ENCODE measurements at places on chromosomes 5 and 9.
A peak's percentile ranks its signal among the peaks of the same experiment; 100 is the strongest.

DNA sequence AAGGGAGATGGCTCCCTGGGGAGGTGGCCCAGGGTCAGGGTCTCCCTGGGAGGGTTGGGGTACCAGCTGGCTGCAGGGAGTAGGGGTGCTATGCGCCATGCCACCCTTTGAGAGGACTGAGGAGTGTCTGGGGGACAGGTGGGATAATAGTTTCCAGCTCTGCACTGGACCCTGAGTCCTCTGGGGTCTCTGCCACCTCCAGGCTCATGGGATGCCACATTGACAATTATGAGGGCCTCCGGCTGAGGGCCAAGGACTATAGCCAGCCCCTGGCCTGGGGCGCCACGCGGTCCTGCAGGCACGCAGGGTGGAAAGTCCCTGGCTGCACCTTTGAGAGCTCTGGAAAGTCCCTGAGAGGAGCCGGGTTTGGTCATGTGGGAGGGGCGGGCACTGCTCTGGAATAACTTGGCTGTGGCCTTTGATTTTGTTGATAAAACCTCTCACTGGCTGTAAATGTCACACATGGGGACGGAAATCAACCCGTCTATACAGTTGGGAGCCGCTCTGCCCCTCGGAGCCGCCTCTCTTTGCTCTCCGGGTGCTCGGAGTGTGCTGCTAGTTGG lies 16.0 kb downstream of the TRAF2 start:
- DNase-seq: peak; percentile 78

GRCh38 chr9:68651280-68651893 lies 53.7 kb upstream of the PIP5K1B start:
- DNase-seq: no peak

DNA sequence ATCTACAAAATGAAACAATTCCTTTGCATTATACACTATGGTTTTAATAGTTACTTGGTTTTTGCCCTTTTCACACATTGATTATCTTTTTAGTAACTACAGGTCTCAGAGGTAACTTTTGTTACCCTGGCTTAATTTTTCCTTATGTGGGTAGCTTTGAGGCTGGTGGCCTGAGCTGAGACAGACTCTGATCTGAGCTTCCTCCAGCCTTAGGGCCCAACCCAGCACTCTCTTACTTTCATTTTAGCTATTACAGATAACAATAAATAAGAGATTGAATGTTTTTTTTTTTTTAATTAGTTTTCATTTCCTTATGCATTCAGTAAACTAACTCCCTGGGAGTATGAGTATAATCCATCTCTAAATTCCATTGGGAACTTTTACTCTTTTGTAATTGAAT lies 15.1 kb upstream of the OXCT1 start:
- no peak for DNase-seq

DNA sequence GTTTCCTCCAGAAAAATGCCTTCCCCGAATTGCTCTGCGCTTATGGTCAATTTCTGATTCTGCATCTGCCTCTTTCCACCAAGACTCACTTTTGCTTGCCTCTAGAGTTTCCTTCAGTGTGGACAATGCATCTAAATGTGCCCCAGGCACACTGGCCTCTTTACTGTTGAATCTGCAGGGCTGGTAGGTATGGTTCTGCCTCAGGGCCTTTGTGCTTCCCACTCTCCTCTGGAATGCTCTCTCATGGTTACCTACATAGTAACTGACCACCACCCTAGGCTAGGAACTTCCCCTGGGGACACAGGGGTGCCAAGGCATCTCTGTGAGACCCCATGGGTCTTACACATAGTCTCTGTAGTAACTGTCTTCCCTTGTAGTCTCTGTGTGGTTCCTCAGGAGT lies 1258.6 kb downstream of the CDH12 start:
- no peak for DNase-seq

- DNase-seq: no peak
Observed at GRCh38 chr9:92439921-92440750, 15.9 kb upstream of the OMD start.

All from stimulated activated naive CD8-positive, alpha-beta T cell treated with anti-CD3 and anti-CD28 coated beads, Interleukin-15, amount 100 ng/mL, for 72 hours (primary cell).